D721Med (cell line): ENCODE measurements at places on chromosomes 1 and 21.

GRCh38 chr21:36117286-36117741 is 17.6 kb upstream of the CBR3 start:
- DNase-seq, result no peak

DNA sequence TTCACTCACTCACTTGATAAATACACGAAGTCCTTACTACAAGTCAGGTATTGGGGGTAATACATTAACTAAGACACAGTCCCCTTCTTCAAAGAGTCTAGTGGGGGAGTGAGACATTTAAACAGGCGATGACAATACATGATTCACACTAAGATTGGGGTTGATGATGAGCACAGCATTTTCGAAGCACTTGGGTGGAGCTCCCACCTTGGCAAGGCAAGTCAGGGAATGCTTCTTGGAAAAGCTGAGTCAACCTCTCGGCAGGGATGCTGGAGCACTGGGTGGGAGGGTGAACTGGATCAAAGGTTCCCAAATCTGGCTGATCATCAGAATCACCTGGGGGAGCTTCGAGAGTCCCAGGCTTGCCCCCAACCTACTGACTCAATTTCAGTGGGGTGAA is 57.9 kb upstream of the ENAH start:
- no peak for DNase-seq

- DNase-seq, result no peak
These were observed 233.5 kb downstream of the TRABD2B start for GRCh38 chr1:47763591-47764171.

DNA sequence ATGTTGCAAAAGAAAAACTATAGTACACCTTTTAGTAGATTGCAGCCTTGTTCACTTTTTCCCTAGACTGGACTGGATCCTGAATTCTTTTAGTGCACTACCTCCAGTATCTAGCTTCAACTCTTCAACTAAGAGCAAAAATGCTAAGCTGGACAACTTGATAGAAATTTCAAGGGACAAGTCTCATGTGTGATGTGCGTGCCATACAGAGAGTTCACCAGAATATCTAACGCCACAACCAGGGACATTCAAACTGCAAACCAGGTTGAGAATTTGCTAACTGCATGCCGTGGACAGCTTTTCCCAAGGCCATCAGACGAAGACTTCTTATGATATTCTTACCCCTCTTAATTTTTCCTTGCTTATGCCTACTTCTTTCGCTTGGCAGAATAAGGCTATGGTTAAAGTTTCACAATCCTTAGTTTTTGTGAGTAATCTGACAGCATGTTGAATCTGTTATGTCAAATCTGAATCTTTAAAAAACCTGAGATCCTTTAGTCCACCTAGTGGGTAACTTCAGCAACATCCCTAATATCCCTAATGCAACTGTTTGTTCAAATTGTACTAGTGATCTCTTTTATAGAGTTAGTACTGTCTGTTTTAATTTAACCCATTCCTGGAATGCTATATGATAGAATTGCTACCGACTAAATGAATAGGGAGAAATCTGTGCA is 66.4 kb downstream of the DDAH1 start:
- no peak for DNase-seq

DNA sequence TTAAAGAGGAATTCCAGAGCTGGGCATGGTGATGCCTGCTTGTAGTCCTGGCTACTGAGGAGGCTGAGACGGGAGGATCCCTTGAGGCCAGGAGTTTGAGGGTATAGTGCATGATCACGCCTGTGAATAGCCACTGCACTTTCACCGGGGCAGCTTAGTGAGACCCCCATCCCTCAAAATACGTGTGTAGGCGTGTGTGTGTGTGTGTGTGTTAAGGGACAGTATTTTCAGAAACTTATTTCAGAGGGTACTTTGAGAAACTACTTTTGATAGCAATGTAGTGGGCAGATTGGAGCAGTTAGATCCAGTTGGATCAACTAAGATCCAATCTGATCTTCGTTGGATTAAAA is 62.2 kb downstream of the LRRC8D start:
- no peak for DNase-seq

GRCh38 chr1:165576536-165576935 is 32.7 kb downstream of the LRRC52 start:
- DNase-seq, result no peak

GRCh38 chr1:45004281-45004920 is 6.7 kb downstream of the HECTD3 start:
- no peak for DNase-seq

GRCh38 chr21:43362915-43363314 is 64.0 kb downstream of the SIK1 start:
- no peak for DNase-seq

DNA sequence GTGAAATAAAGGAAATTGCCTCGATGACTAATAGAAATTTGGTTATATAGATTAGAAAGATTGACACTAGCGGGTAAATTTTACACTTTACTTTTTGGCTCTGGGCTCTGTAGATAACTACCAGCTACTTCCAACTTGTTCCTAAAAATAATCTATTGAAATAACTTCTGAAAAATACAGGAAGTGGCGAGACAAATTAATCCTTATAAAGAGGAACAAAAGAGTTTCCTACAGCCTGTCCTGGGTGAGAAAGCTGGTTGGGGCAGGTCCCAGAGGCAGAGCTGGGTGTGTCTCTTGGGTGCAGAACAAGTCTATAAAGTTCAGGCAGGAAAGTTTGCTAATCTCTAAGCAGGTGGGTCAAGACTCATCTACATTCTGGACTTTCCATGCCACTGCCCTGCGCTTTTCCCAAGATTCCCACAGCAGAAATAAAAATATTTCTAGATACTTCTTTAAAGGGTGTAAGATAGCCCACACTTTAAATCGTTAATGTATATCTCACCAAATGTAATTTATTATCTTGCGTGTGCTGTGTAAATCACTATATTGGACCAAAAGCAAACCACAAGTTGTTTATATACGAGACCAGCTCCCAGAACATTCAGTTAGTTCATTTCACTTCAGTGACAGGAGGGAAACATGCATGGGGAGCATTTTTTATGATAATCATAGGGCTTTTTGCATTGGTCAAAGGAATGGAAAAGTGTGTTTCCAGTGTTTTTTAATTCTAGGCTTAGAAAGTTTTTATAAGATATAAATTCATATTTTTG is 70.1 kb upstream of the NRIP1 start:
- no peak for DNase-seq

- no peak for DNase-seq
These were observed 15.3 kb upstream of the SKI start for GRCh38 chr1:2212532-2213491.

DNA sequence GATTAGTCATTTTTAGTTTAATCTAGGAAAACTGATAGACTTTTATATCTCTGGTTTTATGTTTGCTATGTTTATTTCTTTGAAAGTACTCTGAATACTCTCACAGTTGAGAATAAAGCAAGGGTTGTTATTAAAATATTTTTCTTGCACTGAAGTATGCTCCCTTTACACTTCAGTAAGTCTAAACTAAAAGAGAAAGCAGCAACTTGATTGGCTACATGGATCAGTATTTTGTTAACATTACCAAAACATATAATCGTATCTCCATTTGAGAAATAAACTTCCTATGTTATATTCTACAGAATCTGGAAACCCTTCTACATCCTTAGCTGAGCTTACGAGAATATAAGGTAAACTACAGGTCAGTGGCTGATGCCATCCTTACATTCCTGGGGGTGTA is 149.5 kb upstream of the HP1BP3 start:
- no peak for DNase-seq
